ENCODE measurements at places on chromosomes 7 and 10.

GRCh38 chr7:77975672-77976480, 177.3 kb downstream of the PHTF2 start:
- DNase-seq, result no peak

DNA sequence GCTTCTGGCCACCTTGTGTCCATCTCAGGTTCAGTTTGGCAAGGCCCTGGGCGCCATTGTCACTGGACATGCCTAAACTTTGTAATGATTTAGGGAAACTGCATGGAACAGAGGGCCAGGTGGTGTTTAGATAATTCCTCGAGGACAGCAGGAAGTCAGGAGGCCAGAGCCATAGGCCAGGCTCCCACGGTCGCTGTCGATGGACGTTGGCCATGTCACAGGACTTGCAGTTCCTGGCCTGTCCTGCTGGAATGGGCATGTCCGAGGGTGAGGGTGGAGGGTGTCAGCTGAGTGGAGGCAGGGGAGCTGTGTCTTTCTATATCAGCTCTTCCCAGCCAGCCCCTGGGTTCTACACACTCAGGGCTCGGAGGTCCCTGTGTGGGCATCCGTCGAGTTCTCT, 107.9 kb upstream of the MACROH2A2 start:
- DNase-seq, result no peak

- no peak for DNase-seq
Observed at GRCh38 chr7:32462451-32462850, 27.7 kb downstream of the LSM5 start.

DNA sequence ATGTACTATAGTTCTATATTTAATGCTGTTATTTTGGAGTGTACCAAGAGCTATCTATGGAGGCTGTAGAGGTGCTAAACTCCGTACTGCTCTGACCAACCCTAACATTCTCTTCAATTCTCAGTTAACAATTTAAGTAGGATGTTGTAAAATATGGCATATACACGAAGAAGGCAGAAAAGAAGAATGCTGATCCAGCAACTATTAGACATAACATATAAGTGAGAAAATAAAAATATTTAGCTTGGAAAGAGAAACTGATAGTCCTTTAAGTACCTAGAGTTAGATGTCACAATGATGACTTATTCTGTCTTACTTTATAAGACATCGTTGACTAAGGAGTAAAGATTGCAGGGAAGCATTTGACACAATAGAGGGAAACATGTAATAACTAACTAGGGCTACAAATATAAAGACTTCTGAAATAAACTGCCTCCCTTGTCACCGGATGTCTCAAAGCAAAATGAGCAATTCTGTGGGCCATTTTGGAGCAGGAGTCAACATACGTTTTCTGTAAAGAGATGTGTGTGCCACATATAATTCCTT, 159.5 kb downstream of the CPEB3 start:
- DNase-seq, result no peak

DNA sequence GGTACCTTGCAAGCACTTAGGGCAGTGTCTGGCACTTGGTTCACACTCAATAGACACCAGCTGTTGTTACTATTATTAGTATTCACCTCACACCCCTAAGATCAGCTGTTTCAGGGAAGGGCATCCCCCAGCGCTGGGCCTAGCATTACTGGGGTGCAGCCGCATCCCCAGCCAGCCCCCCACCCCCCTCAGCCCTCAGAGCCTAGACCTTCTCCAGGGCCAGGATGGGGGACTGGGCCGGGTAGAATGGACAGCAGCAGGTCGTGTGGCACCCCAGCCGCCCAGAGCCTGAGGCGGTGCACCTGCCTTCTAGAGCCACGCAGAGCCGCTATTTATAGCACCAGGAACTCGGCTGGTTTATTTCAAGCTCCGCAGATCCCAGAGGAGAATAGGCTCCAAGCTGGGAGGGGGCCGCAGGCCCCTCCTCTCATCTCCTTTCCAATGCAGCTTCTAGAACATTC, 60.5 kb downstream of the GTF2IRD1 start:
- no peak for DNase-seq

DNA sequence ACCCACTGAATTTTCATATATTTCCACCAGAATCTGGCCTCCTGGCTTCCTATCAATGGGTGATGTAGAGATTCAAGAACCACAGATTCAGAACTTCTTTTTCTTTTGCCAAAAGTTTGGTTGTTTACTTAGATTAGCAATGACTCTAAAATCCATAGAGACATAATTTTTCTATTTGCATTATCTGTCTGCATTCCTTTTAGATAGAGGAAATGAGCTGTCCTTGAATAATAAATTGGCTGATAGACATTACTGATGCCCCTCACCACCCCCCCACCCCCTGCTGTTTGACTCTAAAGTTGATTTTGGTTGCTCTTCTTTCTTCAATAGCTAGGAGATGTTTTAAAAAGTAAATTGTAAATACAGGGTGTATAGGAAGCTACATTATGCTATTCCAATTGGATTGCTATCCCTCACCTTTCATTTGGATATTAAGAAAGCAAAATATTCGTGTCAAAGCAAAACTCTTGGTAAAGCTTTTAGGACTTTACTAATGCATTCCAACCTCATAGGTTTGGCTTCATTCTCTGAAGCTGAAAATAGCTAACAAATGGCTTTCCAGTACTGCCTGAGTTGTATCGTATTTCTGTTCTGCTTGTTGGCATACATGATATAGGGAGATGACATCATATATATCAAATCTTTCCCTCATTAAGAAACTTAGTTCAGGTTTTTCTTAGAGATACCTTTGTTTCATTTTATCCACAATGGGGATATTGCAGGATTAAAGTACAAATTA, 606.0 kb downstream of the ARL4A start:
- no peak for DNase-seq

- DNase-seq, result no peak
Observed at GRCh38 chr7:26198133-26198780, 2.3 kb downstream of the HNRNPA2B1 start.

DNA sequence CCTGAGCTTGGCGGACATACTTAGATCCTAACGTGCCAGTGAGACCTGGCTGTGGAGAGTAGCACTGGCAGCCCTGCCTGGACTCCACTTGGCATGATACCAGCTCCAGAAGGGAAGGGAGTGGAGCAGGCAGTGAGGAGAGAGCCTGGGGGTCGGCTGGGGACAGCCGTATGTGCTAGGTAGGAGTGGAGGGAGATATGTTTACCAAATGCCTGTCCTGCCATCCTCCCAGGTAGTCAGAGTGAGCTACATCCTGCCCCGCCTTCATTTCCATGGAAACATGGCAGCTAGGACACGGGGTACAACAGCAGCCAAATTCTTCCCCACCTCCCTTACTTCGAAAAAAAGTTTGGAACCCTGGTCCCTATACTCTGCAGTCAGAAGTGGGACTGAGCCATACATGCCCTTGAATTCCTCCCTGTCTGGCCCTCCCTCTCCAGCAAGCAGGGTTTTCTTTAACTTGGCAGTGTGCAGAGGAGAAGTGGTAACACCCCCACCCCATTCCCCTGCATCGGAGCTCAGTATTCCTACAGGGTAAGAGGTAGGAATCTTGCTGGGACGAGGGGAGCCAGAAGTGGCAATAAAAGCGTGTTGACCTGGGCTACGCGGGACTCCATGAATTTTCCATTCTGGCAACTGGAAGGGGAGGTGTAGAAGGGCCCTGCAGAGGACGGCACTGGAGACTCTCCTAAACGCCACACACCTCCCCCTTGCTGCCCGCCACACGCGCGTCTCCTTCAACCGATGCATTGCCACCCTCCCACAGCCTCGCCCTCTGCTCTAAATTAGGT, 20.0 kb upstream of the SMO start:
- no peak for DNase-seq

DNA sequence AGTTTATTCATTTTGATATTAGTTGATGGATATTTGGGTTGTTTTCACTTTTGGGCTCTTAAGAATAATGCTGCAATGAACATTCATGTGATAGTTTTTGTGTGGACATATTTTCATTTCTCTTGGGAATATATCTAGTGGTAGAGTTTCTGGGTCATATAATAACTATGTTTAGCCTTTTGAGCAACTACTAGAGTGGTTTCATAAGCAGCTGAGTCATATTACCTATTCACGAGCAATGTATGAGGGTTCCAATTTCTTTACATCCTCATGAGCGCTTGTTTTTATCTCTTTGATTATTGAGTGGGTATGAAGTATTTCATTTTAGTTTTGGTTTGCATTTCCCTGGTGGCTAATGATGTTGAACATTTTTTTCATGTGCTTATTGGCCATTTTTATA, 182.6 kb downstream of the PON1 start:
- no peak for DNase-seq

- no peak for DNase-seq
Observed at GRCh38 chr7:155850766-155851678, 38.8 kb upstream of the SHH start.

GRCh38 chr10:4260483-4261124, 475.6 kb upstream of the KLF6 start:
- DNase-seq, result no peak

DNA sequence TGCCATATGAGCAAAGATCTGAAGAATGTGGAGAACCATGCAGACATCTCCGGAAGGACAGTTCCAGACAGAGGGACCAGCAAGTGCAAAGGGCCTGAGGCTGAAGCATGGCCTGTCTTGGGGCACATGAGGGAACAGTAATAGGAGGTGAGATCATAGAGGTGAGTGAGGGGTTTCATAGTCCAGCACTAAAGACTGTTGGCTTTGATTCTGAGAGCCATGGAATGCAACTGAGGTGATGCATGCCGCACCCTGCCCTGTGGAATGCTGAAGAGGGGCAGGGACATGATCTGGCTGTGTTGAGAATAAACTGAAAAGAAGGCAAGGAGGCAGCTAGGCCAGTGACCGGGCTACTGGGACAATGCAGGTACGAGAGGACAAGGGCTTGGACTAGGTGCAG, 253.1 kb upstream of the KLF14 start:
- no peak for DNase-seq

DNA sequence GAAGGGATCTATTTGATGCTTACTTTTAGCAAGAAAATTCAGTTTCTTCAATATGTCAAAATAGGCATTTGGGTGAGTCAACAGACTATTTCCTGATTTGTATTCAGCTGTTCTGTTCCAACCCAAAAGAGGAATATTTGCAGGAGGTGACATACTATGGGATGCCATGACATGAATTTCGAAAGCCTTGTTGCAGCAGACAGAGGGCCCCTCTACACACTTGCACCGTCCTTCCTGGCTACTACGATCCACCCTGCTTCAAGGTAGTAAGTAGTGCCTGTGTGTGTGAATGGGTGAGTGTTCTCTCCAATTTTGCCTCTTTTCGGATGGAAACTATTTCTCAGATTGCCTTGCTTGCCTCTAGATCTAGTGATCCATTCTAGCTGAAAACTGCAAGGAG, 413.0 kb upstream of the ADARB2 start:
- DNase-seq, result no peak

DNA sequence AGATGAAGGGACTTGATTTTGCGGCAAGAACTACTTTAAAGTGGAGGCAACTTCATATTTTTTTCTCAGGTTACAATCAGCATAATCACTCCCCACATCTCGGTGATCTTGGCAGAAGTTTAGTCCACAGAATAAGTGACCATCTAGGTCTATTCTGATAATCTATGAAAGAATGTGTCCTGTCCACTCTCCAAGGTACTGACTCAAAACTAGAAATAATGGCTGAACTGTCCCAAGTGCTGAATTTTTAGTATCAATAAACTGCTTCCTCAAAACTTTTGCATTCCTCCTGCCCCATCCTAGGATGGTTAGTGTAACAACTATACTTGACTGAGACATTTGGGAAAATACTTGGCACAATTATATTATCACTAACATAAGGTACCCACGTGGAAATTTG, 10.9 kb upstream of the CHRM2 start:
- DNase-seq, result no peak

GRCh38 chr7:71871446-71871845, 540.7 kb downstream of the CALN1 start:
- DNase-seq, result no peak

- no peak for DNase-seq
Observed at GRCh38 chr7:137343281-137343841, at the start of gene PTN. Gene PTN, minus strand, starts transcription at chr7:137343733. Its CDS starts 88,760 bp downstream, at chr7:137254973.

DNA sequence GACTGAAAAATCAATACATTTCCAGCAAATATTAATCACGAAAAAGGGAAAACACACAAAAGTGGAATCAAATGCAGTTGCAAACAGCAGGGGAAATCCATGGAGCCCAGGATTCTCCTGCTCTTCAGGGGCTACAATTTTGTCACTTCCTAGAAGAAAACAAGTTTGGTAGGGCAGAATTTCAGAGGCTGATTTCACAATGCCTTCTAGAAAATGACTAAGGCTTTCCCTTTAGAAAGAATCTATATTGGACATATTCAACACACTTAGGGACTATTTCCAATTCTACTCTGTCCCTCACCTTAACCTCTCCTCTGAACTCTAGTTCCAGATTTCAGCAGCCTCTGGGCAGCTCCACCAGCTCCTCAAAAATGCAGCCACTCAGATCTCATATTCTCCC, 111.3 kb downstream of the HECTD2 start:
- no peak for DNase-seq

DNA sequence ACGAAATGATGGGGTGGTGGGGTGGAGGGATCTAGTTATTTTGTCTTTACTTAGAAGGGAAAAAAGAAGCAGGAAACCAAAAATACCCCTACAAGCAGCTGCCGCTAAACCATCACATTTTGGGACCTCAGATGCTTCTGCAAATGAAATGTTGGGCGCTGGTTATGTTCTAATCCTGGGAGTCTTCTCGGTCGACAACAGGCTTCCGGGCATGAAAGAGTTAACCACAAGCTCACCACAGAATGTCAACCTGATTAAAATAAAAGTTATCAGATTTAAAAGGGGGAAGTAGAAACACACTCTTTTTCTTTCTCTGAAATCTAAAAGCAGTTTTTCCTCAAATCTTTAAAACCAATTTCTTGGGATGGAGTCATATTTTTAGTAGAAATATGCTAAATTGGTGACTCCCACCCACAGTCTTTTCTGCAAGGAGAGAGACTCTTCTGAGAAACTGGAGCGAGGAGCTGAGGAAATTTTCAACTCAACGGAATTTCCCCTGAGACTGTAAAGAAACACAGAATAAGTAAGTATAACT, 16.8 kb downstream of the IL2RA start:
- no peak for DNase-seq

DNA sequence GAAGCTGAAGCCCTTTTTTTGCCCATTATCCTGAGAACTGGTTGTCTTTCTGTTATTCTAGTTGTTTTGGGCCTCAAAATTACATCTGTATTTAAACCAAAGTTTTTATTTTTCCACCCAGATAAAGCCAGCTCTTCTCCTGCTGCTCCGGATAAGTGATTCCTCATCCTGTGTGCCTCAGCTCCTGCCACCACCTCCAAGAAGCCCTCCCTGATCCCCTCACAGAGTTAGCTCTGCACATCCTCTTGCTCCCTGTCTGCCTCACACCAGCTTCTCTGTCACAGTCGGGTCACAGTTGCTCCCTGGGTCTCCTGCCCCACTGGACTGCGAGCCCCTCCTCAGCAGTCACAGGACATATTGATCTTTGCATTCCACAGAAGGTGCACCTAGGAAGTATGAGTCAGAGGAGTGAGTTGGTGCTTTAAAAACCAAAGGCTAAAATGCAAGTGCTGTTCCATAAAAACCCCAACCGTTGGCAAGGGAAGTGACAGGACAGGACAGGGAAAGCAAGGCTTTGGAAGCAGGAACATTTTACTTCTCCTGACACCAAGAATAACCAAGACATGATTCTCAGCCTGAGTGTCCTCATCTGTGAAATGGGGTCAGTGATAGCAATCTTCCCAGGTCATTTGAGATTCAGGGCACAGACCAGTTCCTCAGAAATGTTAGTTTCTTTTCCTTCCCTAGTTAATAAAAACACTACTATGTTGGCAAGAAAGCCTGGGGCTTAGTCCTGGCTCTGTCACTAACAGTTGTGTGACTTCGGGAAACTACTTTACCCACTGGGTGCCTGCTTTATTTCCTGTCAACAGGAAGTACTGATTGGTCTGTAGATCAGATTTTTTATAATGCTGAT, 36.5 kb upstream of the EEPD1 start:
- no peak for DNase-seq

Data from stimulated activated CD4-positive, alpha-beta T cell treated with anti-CD3 and anti-CD28 coated beads, Interleukin-15, amount 100 ng/mL, for 1 hour (primary cell).